Thyroid gland (tissue), 4 donors: ENCODE measurements at places on chromosomes 2 and 18. TPM values are rescaled to one million over a fixed set of nuclear protein-coding genes. Genes with fewer than 3 reads are reported as not detected.

The LOXHD1 gene
- 0.27 TPM for total RNA-seq

The FAHD2A gene
- total RNA-seq = 57.8 TPM

DNA sequence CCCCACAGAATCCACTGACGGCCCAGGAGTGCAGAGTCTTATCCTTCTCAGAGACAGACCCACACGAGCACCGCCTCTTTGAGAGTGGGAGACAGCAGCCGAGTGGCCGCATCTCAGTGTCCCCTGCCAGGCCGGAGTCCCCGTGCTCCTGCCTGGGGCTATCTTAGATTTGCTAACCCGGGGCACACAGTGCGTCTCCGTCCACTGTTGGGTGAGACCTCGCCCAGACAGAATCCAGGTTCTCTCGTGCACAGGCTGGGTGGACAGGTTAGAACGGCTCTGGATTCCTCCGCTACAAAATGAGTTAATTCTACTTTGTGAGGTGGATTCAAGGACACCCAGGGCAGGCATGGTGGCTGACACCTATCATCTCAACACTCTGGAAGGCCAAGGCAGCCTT is 88.3 kb downstream of the ZNF516 start:
- H3K27me3 ChIP-seq = no peaks in the 10 kb centered on the region
- DNase-seq = no peak
- H3K4me1 ChIP-seq = peaks cover 17% of the 10 kb centered on the region
- no peak overlapping the region for H3K4me3 ChIP-seq
- no peaks in the 10 kb centered on the region for H3K36me3 ChIP-seq
- H3K27ac ChIP-seq = no peak overlapping the region

- H3K4me3 ChIP-seq = no peak overlapping the region
- no peaks in the 10 kb centered on the region for H3K4me1 ChIP-seq
- H3K36me3 ChIP-seq = no peaks in the 10 kb centered on the region
- no peaks in the 10 kb centered on the region for H3K27me3 ChIP-seq
- H3K27ac ChIP-seq = no peak overlapping the region
Measured at GRCh38 chr2:6337472-6337820, 528.3 kb downstream of the CMPK2 start.

DNA sequence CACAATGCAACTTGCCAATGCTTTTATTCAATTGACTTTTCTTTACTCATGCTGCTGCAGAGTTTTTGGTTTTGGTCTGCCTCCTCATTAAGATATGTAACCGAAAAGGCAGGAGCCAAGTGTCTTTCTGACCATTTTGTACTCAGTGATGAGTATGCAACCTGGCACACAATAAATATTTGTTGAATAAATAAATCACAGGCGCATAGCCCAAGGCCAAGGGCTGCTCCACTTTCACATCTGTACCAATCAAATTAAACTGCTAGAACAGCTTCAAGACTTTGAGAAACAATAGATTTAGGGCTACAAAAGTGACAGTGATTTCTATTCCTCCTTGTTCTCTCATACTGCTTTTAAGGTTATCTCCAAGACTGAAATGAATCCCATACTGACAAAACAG is 828.2 kb downstream of the RNF144A start:
- H3K4me3 ChIP-seq = no peak overlapping the region
- no peaks in the 10 kb centered on the region for H3K36me3 ChIP-seq
- DNase-seq = no peak
- H3K4me1 ChIP-seq = no peaks in the 10 kb centered on the region

The ACMSD gene
- not detected for total RNA-seq

The PRKAG3 gene
- total RNA-seq = not detected

DNA sequence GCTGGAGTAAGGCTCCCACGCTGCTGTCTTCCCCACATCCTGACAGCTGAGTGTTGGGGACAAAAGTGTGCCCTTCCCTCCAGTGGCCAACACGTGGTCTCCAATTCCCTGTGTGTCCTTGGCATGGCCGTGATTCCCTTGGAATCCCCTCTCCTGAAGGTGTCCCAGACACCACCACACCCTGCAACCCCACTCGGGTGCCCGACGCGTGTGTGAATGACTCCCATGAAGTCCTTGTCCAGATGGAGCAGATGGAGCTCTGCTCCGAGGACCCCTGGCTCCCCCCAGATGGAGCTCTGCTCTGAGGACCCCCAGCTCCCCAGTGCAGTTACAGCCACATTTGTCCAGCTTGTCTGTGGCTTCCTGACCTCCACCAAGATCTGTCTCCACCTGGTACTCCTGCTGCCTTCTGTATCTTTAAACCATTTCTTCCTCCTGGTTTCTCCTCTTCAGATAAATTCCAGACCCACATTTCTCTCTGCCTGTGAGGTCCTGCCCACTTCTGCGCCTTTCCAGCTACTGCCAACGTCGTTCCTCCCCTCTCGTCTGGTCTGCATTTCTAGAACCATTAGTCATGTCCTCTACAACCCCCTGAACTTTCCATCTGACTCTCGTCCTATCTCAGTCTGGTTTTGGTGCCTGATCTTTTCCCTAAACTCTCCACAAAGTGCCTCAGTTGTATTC is 86.8 kb upstream of the PXDN start:
- DNase-seq = no peak
- no peak overlapping the region for H3K4me3 ChIP-seq
- H3K27ac ChIP-seq = no peak overlapping the region
- no peaks in the 10 kb centered on the region for H3K27me3 ChIP-seq
- no peaks in the 10 kb centered on the region for H3K4me1 ChIP-seq

DNA sequence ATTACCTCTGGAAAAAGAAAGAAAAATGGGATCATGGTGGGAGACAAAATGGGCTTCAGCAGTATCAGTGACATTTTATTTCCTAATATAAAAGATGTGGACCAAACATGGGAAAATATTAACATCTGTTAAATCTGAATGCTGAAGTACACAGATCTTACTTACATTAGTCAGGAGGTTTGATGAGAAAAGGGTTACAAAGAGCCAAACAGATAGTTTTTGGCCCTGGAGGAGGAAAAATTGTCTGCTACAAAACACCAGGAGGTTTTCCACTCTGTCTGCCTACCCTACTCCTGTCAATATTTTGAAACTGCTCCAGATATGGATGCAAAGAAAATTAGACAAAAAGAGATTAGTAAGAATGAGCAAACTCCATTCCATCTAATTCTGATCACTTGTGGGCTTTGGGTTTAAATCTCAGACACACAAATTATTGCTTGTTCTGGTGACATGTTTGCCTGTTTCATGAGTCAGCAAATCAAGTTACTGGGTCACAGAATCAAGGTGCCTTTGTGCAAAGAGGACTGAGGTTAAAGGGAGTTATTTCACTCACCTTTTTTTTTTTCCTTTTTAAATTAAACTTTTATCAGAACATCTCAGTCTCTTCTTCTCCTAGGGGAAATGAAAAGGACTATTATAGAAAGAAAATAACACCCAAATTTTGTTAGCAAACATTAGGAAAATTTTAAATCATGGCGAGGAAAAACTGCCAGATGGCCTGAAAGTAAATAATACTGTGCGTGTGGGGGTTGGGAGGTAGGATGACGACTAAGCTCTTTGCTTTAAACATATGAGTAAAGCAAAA is 87.0 kb upstream of the SPATS2L start:
- DNase-seq = no peak
- no peak overlapping the region for H3K27ac ChIP-seq
- H3K36me3 ChIP-seq = no peaks in the 10 kb centered on the region
- H3K27me3 ChIP-seq = no peaks in the 10 kb centered on the region
- peaks cover 4% of the 10 kb centered on the region for H3K4me1 ChIP-seq

GRCh38 chr18:25144820-25145219 is 207.1 kb downstream of the ZNF521 start:
- H3K36me3 ChIP-seq = no peaks in the 10 kb centered on the region
- DNase-seq = no peak
- H3K27me3 ChIP-seq = no peaks in the 10 kb centered on the region
- no peaks in the 10 kb centered on the region for H3K4me1 ChIP-seq
- H3K27ac ChIP-seq = no peak overlapping the region

DNA sequence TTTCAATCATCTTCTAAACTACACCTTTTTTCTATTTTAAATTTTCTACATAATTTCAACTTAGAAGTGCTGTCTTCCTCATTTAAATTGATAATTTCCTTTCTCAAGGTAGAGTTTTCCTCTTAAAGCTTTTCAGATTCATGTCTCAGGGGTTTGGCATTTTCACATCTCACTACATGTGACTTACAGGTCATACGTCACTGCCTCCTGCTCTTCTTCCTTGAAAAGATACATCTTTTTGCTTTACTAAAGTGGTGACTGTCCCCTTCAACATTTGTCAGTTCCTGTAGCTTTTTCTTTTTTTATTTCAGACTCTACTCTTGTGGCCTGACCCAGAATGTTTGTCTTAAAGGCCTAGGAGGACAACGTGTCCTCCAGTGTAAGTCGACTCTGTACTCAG is 17.1 kb upstream of the RUFY4 start:
- no peak overlapping the region for H3K27ac ChIP-seq
- H3K4me1 ChIP-seq = no peaks in the 10 kb centered on the region
- DNase-seq = no peak
- no peaks in the 10 kb centered on the region for H3K36me3 ChIP-seq
- H3K4me3 ChIP-seq = no peak overlapping the region

- H3K4me1 ChIP-seq = peaks cover 48% of the 10 kb centered on the region
- no peak for DNase-seq
- H3K27me3 ChIP-seq = no peaks in the 10 kb centered on the region
- H3K27ac ChIP-seq = no peak overlapping the region
Measured at GRCh38 chr2:1727796-1728474, 16.4 kb downstream of the PXDN start.

DNA sequence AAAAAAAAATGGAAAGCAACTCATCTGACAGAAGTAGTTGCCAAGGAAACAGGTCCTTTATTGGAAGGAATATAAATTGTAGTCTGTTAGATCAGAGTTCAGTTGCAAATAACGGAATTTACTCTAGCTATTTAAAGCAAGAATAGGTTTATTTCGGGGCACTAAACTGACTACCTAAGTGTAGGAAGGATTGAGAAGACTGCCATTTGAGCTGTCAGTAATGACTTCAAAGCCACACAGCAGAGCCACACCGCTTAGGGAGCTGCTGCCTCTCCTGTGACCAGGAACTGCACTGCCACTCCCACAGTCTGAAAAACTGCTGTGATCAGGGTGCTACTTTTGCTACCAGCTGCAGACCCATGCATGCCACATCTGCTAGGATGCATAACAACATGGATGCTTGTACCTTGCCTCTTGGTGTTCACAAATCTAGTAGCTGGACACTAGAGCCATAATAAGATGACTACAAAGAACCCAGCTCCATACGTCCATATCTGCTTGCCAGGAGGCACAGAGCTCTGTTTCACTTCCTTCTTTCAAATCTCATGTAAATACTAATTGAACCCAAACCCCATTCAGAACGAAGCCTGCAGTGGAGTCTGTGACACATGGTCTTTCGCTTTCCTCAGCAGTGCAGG is 2.2 kb downstream of the DSG2 start:
- H3K4me1 ChIP-seq = peaks cover 9% of the 10 kb centered on the region
- H3K36me3 ChIP-seq = no peaks in the 10 kb centered on the region
- H3K27ac ChIP-seq = no peak overlapping the region
- DNase-seq = no peak

DNA sequence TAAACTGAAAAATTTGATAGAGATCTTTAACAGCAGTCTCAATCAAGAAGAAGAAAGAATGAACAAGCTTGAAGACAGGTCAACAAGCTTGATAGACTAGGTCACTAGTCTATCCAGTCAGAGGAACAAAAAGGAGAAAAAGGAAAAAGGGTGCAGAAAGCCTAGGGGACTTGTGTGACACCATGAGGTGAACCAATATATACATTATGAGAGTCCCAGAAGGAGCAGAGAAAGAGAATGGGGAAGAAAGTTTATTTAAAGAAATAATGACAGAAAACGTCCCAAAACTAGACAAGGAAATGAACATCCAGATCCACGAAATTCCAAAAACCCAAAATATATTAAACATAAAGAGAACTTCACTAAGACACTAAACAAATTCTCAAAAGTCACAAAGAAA is 84.5 kb downstream of the VAPA start:
- no peaks in the 10 kb centered on the region for H3K4me1 ChIP-seq
- DNase-seq = no peak
- no peak overlapping the region for H3K4me3 ChIP-seq
- H3K27me3 ChIP-seq = no peaks in the 10 kb centered on the region
- no peaks in the 10 kb centered on the region for H3K36me3 ChIP-seq

DNA sequence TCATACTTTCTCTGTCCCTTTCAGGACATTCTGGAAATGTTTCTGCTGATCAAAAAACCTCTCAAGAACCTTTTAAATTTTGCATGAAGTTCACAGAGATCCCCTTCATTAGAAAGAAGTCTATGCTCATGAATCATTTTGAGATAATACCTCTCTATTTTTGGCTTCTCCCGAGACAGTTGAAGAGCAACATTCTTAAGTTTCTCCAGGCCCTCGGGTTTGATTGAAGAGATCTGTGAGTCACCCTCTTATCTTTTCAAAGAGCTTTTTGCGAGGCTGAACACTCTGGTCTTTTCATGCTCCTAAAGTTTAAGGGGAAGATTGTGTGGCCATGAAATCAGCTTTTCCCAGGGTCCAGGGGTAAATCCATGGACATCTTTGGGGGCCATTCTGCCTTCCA is 354.2 kb downstream of the FBXO15 start:
- H3K27me3 ChIP-seq = no peaks in the 10 kb centered on the region
- H3K27ac ChIP-seq = no peak overlapping the region
- no peak overlapping the region for H3K4me3 ChIP-seq
- H3K4me1 ChIP-seq = no peaks in the 10 kb centered on the region

- no peaks in the 10 kb centered on the region for H3K27me3 ChIP-seq
- H3K4me1 ChIP-seq = no peaks in the 10 kb centered on the region
- no peak overlapping the region for H3K4me3 ChIP-seq
- no peaks in the 10 kb centered on the region for H3K36me3 ChIP-seq
- no peak overlapping the region for H3K27ac ChIP-seq
- DNase-seq = no peak
Measured at GRCh38 chr18:24791751-24792545, 331.5 kb downstream of the HRH4 start.

- no peak for DNase-seq
- H3K27me3 ChIP-seq = no peaks in the 10 kb centered on the region
- no peaks in the 10 kb centered on the region for H3K36me3 ChIP-seq
Measured at GRCh38 chr2:9681427-9681817, 50.6 kb upstream of the YWHAQ start.

GRCh38 chr2:191544461-191545062 is 133.4 kb upstream of the NABP1 start:
- DNase-seq = no peak
- no peak overlapping the region for H3K4me3 ChIP-seq
- no peak overlapping the region for H3K27ac ChIP-seq

The MC5R gene
- not detected for total RNA-seq

DNA sequence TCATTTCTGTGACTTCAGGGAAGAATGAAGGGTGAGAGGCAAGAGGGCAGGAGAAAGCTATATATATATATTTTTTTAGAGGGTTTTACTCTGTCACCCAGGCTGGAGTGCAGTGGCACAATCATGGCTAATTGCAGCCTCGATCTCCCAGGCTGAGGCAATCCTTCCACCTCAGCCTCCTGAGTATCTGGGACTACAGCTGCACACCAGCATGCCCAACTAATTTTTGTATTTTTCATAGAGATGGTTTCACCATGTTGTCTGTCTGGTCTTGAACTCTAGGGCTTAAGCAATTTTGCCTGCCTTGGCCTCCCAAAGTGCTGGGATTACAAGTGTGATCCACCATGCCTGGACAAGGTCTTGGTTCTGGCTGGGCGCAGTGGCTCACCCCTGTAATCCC is 3.4 kb downstream of the ATIC start:
- peaks cover 9% of the 10 kb centered on the region for H3K36me3 ChIP-seq
- H3K4me3 ChIP-seq = no peak overlapping the region
- peaks cover 9% of the 10 kb centered on the region for H3K4me1 ChIP-seq

- no peaks in the 10 kb centered on the region for H3K27me3 ChIP-seq
- no peak overlapping the region for H3K27ac ChIP-seq
- no peaks in the 10 kb centered on the region for H3K36me3 ChIP-seq
- peaks cover 17% of the 10 kb centered on the region for H3K4me1 ChIP-seq
Measured at GRCh38 chr2:136115183-136115761, 2.7 kb downstream of the CXCR4 start.

The CYP1B1 gene
- 21.9 TPM for total RNA-seq

GRCh38 chr2:238632181-238633060 is 205.7 kb downstream of the ASB1 start:
- H3K4me3 ChIP-seq = no peak overlapping the region
- H3K36me3 ChIP-seq = no peaks in the 10 kb centered on the region
- H3K4me1 ChIP-seq = no peaks in the 10 kb centered on the region
- no peaks in the 10 kb centered on the region for H3K27me3 ChIP-seq
